ENCODE measurements at places on chromosomes 4 and X. TPM values are rescaled to one million over a fixed set of nuclear protein-coding genes. Genes with fewer than 3 reads are reported as not detected.

GRCh38 chr4:105976915-105977314 is 81.6 kb downstream of the NPNT start:
- no peak for DNase-seq

- DNase-seq: no peak
Measured at GRCh38 chrX:24243188-24243587, 70.7 kb downstream of the SUPT20HL2 start.

DNA sequence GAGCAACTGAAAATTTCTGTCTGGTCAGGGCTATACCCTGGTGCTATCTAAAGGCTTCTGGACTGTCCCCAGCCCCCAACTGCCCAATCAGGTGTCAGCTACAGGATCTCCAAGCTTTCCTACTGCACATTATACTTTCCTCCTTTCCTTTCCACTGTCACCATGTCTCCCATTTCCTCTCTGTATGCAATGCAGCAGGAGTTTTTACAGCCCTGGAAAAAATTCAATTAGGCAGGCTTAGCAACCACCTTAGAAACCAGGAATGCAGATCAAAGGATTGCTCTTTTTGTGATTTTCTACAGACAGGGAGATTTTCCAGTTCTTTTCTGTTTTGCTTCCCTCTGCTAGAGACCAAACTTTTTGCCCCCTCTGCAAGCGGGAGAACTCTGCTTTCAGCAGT is 6.0 kb upstream of the NAF1 start:
- no peak for DNase-seq

- no peak for DNase-seq
Measured at GRCh38 chrX:43743100-43743822, 87.2 kb downstream of the MAOA start.

The SATL1 gene
- total RNA-seq: not detected

The PCDH10 gene
- total RNA-seq: not detected

The SAGE1 gene
- total RNA-seq: 6.9 TPM

The TMEM35A gene
- total RNA-seq: not detected

The NDP gene
- not detected for total RNA-seq

The EFHC2 gene
- not detected for total RNA-seq

The MBNL3 gene
- total RNA-seq: 3.7 TPM

Measured in HT1080 (cell line).